ENCODE measurements at places on chromosomes 3 and 15.

DNA sequence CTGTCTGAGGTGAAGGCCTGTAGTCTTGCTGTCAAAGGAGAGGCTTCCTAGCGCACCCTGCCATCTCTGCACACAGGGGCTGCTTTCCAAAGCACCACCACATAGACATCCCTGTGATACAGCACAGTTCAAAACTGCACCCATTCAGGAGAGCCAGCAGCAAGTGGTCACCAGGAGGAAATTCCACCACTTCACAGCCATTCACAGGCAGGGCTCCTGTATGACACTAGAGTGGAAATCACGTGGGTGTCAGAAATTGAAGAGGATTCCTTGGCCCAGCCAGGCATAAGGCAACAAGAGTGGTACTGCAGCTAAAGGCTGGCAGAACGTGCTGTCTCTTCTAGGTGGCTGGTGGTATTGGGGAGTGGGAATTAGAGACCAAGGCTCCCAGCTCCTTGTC is 102.8 kb downstream of the RFTN1 start:
- DNase-seq, result no peak

GRCh38 chr15:82715003-82715402 is 5.3 kb upstream of the AP3B2 start:
- DNase-seq, result no peak

- peak; percentile 32 for DNase-seq
Measured at GRCh38 chr3:42653560-42654330, at the start of gene ZBTB47. Gene ZBTB47, plus strand, starts transcription at chr3:42653697. Its CDS starts 4,659 bp downstream, at chr3:42658356.

- DNase-seq, result peak; percentile 11
Measured at GRCh38 chr15:89888214-89888804, 5.5 kb downstream of the AP3S2 start.

- no peak for DNase-seq
Measured at GRCh38 chr15:88604381-88605188, 16.6 kb upstream of the AEN start.

- DNase-seq, result no peak
Measured at GRCh38 chr3:168431491-168431890, 335.8 kb upstream of the GOLIM4 start.

DNA sequence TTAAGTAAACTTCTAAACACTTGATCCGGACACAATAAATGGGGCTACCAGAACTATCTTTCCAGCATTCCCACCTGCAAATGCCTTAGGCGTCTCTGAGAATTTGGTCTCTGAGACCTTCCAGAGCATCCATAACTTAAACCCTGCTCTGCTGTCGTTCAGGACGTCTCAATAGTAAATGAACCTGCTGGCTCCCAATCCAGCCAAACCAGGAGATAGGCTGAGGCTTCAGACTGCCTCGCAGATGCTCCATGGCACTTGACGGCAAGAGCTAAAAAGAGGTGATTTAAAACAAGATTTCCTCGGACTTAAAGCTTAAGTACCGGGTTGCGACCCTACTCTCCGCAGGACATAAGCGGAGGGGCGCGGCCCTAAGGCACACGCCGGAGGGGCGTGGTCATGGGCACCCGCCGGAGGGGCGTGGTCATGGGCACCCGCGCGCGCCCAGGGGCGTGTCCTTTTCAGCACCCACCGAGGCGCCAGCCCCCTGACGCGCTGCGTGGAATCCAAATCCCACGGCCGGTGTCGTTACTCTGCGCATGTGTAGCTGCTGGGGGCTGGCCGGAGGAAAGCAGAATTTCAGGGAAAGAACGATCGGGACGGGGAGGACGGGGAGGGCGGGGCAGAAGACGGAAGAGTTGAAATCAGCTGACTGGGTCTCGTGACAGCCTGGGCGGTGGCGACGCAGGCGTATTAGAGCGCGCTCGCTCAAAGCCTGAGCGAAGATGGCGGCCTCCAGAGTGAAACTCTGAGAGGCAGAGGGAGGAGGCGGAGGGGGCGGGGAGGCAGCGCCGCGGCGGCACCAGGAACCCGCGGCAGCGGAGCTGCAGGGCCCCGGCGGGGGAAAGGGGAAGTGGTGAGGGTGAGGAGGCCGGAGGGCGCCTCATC is at the start of gene DNAJC13:
Gene DNAJC13, plus strand, starts transcription at position 696 of the 888 bp plus-strand sequence. CDS start 17,049 bp downstream, outside the sequence.
- peak; percentile 89 for DNase-seq

DNA sequence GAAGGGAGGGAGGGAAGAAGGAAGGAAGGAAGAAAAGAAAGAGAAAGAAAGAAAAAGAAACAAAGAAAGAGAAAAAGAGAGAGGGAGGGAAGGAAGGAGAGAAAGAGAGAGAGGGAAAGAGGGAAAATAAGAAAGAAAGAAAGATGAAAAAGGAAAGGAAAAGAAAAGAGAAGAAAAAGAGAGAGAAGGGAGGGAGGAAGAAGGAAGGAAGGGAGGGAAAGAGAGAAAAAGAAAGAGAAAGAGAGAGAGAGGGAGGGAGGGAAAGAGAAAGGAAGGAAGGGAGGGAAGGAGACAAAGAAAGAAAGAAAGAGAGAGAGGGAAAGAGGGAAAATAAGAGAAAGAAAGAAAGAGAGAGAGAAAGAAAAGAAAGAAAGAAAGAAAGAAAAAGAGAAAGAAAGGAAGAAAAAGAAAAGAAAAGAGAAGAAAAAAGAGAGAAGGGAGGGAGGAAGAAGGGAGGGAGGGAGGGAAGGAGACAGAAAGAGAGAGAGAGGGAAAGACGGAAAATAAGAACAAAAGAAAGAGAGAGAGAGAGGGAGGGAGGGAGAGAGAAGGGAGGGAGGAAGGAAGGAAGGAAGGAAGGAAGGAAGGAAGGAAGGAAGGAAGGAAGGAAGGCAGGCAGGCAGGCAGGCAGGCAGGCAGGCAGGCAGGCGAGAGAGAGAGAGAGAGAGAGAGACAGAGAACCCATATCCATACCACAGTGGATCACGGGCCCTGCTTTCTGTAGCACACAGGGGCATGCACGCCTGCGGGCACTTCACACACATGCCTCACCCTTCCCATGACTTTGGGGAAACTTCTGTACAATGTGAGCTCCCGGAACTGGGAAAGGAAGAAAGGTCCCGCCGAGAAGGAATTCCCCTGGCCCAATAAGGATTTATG is 52.5 kb downstream of the ADCY5 start:
- no peak for DNase-seq

DNA sequence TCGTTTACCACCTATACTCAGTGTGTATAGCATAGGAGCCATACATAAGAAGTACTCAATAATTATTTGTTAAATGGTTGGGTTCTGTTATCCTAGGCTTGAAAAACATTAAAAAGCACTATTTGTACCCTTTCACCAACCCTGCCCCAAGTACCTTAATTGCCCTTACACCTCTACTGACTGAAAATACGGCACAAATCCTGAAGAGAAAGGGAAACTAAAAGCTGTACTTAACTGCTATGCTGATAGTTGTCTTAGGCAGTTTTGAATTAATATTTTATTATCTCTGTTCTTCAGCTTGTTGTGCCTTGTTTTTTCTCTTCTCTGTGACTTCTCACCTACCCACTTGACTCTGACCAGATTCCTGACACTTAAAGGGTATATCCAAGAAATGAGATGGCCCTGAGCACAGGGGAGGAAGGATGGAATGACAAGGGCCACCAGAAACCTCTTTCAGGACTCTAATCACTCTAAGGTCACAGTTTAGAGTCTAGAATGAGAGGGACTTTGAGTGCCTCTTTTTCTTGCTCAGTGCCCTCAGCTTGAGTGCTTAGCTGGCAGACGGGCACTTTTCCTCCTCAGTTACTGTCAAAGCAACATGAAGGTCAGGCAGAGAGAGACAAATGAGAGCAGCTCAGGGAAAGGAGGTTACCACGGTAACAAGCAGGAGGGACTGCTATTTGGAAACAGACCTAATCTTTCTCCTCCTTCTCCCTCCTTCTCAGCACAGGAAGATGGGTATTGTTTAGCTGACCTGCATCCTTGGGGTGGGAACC is 136.5 kb downstream of the ZNF609 start:
- DNase-seq, result no peak

GRCh38 chr3:70433091-70433490 is 120.7 kb upstream of the MDFIC2 start:
- DNase-seq, result no peak

GRCh38 chr3:160330109-160330508 is 68.9 kb downstream of the IFT80 start:
- no peak for DNase-seq

- peak; percentile 56 for DNase-seq
Measured at GRCh38 chr3:100650651-100651619, 41.5 kb downstream of the ADGRG7 start.

- no peak for DNase-seq
Measured at GRCh38 chr3:45181496-45181895, 35.3 kb upstream of the CDCP1 start.

- DNase-seq, result no peak
Measured at GRCh38 chr15:93121107-93121506, 32.1 kb upstream of the RGMA start.

DNA sequence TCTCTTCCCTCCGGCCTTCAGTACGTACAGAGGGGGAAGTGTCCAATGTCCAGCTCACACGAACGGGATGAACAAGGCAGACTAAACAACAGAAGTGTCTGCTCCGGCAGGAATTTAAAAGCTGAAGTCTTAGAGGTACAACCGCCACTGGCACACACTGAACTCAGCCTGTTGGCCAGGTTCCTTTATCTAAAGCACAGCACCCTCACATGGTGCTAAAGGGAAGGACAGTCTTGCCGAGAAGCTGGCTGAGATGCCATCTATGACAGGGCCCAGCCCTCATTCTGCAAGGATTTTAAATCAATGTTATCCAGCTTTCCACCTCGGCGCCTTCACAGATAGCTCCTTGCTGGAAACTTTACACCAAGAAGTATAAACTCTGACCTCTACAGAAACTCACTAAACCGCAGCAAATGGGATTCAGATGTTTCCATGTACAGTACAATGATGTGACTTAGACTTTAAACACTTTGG is 2.8 kb downstream of the ADAMTS17 start:
- DNase-seq, result peak; percentile 39

GRCh38 chr15:58442122-58442521 is 10.3 kb downstream of the LIPC start:
- DNase-seq, result no peak

DNA sequence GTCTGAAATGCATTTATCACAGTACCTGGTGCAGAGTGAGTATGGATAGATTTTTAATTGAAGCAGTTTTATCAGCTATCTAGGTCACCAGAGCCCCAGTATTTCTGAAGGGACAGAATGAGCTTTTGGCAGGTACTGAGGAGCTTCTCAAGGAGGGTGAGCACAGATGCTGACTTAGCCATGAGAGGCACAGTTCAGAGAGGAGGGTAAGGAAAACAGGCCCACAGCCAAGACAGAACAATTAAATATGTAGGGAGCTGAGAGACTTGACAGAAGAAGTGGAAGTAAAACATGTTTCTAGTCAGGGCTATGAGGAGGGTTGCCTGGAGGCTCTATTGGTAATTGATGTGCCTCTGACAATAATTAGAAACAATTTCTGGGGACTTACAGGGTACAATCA is 20.1 kb downstream of the ZNF80 start:
- no peak for DNase-seq

DNA sequence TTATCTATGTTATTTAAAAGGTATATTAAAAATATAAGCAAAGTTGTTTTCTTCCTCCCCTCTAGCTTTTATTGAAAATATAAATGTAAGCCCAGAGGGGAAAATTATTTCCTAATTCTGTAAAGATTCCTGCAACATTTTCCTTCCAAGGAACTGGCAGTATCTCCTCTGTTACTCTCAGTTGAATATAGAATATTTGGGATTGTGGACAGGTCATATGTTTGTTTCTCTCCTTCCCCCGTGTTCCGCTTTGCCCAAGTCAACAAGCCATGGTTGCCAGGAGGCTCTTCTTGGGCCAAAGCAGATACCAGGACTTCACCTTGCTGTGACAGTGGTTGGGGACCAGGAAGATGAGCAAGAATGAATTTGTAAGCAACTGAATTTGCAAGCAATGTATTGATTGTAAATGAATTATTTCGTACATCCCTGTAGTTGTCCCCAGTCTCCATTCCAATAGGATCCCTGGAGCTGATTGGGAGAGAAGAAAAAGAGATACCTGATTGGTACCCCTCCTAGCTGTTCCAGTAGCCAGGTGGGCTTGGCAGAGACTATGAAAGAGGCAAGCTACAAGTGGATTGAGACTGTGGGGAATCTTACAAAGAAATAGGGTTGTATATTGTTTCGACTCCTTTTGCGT is 130.8 kb downstream of the FNDC3B start:
- DNase-seq, result no peak

DNA sequence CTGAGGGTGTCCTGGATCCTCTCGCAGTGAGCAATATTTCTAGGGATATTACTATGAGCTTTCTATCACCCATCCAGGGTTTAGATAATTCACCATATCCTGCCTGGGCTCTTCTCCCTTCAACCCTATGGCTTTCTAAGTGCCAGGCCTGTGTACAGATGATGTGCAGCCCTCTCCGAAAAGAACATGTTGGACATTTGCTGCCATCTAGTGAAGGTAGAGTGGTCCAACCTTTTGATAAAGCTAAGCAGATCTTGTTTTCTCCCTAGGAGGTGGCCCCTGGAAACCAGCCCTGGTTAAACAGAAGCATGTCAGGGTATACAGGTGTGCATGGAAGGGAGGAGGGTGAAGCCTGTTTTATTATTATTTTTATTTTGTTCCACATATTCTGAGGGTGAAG is 27.9 kb upstream of the SCN10A start:
- DNase-seq, result no peak

DNA sequence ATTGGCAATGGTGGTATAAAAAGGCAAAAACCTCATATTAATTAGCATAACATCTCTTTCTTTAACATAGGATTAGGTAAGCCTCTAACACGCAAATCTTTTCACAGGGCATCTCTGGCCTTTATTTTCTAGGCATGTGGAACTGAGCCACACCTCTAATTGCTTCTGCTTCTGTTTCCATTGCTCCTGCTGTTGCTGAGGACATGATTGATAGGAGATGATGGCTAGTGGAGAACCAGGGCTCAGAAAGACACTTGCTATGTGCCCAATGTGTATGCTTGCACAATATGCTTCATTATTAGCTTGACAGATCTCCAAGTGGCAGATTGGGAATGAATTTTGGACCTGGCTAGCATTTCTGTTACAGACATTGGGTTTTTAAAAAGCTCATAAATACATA is 114.5 kb downstream of the EPHA3 start:
- DNase-seq, result no peak

DNA sequence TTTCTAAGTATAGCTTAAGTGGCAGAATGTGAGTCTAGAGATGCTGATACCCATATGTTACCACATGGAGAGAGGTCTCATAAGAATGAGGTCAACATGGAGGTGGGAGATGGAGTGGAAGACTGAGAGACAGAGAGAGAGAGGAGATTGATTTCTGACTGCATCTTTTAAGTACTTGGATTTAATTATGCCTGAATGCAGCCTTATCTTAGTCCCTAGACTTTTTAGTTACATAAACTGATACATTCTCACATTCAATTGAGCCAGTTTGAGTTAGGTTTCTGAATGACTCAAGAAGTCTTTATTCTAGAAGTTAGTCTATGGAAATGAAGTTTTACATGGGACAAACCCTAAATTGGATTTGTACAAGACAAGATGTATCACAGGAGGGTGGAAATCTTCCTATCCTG is 58.5 kb upstream of the TNFSF10 start:
- DNase-seq, result no peak

GRCh38 chr15:79004336-79004735 is 59.5 kb upstream of the CTSH start:
- DNase-seq, result peak; percentile 44

GRCh38 chr3:58612830-58613229 is 35.6 kb upstream of the FAM107A start:
- DNase-seq, result no peak

- DNase-seq, result peak; percentile 72
Measured at GRCh38 chr3:155701882-155702465, 42.9 kb downstream of the PLCH1 start.

- DNase-seq, result no peak
Measured at GRCh38 chr15:90001683-90002427, 731 bp downstream of the ZNF710 start.

- no peak for DNase-seq
Measured at GRCh38 chr3:30605005-30605404, 1.4 kb upstream of the TGFBR2 start.

Data from KG1 (cell line).